ENCODE measurements at places on chromosomes 12 and 14. TPM values are rescaled to one million over a fixed set of nuclear protein-coding genes. Genes with fewer than 3 reads are reported as not detected.

SIX6 gene
- not detected for total RNA-seq

NYNRIN gene
- total RNA-seq: 9.1 TPM

AKAP5 gene
- total RNA-seq: 5.2 TPM

ANKRD33 gene
- not detected for total RNA-seq

TMEM179 gene
- total RNA-seq: 10.5 TPM

THAP2 gene
- 3.5 TPM for total RNA-seq

SLC10A1 gene
- total RNA-seq: 0.27 TPM

MIP gene
- not detected for total RNA-seq

ATL1 gene
- 14.1 TPM for total RNA-seq

TMEM120B gene
- 5.1 TPM for total RNA-seq

INHBC gene
- total RNA-seq: not detected

KNTC1 gene
- 10.6 TPM for total RNA-seq

TOMM20L gene
- not detected for total RNA-seq
